NCI-H526 (cell line): ENCODE measurements at places on chromosomes 1 and 21.

DNA sequence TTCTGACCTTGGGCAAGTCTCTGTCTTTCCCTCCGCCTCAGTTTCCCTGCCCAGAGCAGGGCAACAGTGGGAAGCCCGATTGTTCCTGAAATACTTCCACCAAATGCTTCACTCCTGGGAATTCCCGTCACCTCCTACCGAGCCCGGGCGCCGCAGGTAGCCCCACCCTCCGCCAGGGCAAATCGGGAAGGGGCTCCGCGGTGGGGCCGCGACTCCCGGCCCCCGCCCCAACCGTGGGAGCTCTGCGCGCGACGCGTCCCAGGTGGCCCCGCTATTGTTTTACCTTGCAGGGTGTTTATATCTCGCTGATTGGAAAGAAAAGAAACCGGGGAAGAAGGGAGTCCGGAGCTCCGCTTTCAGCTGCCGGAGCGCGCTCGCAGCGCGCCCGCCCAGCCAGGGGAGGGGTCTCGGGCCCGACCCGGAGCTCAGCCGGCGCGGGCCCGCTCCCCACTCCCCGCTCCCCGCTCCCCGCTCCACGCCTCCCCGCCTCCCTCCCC is 407 bp downstream of the IGSF3 start:
- peak; percentile 79 for DNase-seq

DNA sequence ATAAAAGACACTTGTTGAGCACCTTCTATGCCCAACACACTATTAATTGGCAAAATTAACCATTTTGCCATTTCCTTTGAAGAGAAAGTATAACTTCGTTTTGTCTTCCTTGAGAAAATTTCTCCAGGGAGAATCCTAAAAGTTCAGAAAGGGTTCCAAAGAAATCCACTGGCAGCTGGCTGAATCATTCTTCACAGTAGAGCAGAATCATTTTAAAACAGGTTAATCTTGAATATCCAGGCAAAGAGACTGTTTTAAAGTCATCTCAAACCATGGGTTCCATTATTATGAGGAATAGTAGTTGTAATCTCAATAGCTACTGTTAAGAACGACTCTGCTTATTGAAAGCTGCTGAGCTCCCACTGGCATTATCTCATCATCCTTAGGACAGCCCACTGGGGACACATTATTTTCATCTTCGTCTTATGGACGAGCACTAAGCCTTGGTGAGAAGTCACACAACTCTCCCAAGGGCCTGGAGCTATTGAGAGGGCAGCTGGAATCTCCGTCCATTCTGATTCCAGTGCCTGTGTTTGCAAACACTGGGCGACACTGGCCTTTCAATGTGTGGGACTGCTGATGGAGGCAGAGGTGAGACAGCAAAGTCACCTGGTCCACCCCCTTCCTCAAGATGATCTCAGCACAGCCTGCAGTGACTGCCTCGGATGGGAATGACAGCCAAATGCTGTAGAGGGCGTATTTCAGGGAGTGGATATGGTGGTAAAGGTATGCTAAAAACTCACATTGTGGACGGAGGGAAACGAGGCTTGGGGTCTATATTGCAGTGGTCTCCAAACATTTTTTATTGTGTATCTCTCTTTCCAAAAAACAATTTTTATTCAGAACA is 15.3 kb upstream of the PGBD5 start:
- DNase-seq: no peak

- no peak for DNase-seq
These were observed 407.1 kb downstream of the LMO4 start for GRCh38 chr1:87735750-87736149.

GRCh38 chr1:230804396-230804795 is 57.2 kb downstream of the CAPN9 start:
- DNase-seq: no peak

DNA sequence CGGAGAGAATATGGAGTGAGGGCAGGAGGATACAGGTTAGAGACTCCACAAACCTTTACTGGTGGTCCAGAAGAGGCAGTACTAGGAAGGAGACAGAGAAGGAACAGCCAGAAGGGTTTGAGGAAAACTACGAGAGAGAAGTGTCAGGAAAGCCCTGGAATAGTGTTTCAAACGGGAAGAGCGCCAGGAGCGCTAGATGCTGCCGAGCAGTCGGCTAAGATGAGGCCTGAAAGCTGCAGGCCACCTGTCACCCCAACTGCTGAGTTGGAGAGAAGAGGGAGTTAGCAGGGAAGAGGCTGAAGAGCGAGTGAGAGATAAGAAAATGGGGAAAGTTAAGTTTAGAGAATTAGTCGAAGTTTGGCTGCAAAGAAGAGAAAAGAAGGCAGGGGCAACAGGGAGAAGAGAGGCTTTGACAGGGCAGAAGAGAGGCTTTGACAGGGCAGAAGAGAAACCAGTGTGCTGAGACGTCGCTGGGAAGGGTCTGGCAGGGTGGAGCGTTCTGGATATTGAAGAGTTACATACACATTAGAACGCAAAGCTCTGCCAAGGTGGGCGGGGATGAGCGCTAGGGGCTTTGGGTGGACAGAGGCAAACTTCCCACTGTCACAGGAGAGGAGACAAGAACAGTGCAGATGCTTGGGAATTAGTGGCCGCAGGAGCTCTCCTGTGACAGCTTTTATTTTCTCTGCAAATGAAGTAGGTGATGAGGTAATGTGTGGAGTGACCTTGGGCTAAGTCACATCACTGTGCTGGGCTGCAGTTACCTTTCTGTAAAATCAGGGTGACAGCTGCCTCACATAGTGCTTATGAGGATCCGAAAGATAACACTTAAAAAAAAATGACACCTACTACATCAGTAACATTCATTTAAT is 31.2 kb downstream of the PCSK9 start:
- DNase-seq: no peak

GRCh38 chr1:110051262-110051648 is 16.8 kb downstream of the STRIP1 start:
- DNase-seq: no peak

DNA sequence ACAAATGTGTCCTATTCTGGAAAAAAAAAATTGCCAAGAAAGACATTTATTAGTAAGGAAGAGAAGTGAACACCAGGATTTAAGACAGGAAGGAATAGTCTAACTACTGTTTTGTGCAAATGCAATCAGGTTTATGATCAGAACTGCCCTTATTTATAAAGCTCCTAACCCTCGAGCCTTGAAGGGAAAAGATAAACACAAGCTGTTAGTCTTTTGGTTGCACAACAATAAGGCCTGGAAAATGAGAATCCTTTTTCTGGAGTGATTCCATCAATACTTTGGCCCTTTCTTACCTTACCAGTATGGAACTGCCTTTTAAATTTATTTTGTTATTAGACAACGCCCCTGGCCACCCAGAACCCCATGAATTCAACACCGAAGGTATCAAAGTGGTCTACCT is 52.9 kb downstream of the SNRPE start:
- no peak for DNase-seq

DNA sequence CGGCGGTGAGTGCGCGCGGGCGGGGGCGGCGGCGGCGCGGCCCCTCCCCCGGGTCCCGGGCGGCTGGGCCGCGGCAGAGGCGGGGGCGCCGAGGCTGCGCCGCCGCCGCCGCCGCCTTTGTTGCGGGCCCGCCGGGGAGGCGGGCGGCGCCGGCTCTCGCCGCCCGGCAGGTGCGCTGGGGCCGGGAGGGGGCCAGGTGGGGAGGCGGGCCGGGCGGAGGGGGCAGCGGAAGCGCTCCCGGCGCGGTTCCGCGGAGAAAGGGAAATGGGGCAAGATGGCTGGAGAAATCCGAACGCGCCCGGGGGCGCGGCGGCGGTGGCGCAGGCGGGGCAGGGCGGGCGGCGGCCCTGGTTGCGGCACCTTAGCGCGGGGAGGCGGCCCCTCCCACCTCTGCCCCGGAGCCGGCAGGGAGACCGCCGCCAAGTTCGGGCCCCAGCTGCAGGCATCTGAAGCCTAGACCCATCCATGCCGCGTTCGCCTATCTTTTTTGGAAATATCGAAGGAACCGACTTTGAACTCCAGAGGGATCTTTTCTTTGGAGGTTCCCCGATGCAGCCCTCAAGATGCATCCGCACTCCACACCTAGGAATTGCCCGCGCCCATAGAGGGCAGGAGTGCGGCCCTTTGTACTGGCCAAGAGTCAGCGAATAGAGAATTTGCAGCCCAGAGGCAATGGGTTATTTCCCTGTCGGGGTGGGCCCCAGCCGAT is 479 bp downstream of the POGK start:
- DNase-seq: peak; percentile 92

DNA sequence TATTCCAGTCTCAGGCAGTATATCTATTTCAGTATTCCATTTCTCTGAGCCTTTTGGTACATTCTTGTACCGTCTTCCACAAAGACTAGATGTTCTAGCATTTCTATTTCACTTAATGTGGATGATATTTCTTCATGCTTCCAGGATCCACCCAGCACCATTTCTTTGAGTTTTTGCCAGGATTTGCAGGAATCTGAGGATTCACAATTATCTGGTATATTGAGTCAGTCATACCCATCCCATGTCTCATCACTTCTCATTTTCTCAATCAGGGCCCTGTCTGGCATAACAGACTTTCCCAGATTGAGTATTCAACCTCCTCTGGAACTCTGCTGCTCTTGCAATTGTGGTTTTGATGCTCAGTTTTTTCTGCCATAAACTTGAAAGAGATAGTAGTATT is 20.9 kb upstream of the COL11A1 start:
- no peak for DNase-seq

DNA sequence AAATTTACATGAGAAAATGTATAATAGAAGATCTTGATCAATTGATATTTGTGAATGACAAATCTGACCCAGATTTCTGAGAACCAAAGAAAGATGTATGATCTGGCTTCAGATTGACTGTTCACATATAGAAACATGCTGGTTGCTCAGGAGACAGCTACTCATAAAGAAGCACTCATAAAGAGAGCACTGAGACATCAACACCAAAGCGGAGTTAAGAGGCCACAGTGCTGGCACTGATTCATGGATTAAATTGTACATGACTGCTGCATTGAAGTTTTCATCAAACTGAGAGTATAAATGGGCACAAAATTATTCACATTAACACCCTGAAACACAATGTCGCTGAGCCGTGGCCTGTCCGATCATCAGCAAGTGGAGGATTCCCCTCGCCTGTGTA is 46.2 kb downstream of the SH3GLB1 start:
- DNase-seq: no peak

GRCh38 chr1:101769520-101769919 is 227.2 kb downstream of the OLFM3 start:
- peak; percentile 55 for DNase-seq

- peak; percentile 95 for DNase-seq
These were observed 1.6 kb downstream of the ERVH48-1 start for GRCh38 chr21:42923553-42924432.

- DNase-seq: no peak
These were observed 10.4 kb upstream of the CHIA start for GRCh38 chr1:111280267-111280666.

- DNase-seq: no peak
These were observed at the start of gene OR10K2 for GRCh38 chr1:158426137-158426536. TSS of gene OR10K2 (minus strand) at chr1:158426237. CDS start at chr1:158420866, 5,371 bp downstream.

DNA sequence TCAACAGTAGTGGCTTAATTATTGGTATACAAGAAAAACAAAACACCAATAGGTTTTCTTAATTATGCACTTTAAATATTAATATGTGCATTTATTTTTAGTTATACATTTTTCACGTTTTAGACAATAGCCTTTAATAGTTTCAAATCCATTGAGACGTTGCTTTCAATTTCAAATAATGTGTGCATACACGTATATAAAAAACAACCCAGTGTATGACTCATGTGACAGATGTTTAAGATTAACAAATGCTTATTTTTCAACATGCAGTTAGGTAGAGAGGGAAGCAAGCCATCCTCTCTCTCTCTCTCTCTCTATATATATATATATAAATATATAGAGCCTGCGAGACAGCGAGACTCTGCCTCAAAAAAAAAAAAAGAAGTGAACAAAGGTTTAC is 24.3 kb downstream of the EYA3 start:
- DNase-seq: no peak

DNA sequence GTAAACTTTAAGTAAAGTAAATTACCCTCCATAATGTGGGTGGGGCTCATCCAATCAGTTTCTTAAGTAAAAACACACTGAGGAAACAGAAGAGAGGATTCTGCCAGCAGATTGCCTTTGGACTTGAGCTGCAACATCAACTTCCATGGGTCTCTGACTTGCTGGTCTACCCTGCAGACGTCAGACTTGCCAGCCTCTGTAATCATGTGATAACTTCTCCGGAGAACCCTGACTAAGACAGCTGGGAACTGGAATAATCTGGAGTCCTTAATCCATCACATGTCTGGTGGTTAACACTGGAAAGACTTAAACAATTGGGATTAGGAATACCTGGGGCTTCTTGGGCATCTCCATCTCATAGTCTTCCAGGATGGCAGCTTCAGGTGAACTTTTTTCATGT is 13.2 kb upstream of the CEP350 start:
- no peak for DNase-seq

DNA sequence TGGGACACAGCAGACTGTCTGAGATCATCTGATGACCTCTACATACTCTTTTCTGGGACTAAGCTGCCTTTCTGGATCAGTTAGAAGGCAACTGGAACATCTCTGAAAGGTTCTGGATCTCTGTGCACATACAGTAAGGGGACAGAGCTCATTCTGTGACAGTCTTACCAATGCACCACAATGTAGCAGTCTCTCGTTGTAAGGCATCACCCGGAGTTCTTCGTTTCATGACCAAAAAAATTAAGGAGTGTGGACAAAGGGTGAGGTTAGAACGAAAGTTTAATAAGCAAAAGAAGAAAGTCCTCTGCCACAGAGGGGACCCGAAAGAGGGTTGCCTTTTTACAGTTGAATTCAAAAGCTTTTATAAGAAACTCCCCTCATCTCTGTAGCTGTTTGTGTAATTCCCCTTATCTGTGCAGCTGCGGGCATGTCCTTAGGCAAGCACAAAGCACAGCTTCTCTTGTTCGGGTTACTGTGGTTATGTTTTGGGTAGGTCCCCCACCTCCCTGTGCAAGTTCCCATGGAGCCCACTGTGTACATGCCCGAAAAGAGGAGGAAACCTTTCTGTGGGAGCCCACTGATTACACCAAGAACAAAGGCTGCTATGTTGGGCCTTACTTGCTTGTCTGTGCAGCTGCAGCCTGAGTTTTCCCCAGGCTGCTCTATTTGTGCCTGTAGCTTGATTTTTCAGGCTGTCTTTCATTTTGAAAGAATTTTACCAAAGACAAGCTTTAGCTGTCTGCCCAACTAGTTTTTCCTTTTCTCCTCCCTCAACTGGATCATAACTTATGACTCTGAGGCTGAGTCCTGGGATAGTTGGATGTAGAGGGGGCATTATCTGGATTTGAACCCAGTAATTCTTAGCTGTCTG is 53.1 kb upstream of the CACNA1E start:
- DNase-seq: no peak

DNA sequence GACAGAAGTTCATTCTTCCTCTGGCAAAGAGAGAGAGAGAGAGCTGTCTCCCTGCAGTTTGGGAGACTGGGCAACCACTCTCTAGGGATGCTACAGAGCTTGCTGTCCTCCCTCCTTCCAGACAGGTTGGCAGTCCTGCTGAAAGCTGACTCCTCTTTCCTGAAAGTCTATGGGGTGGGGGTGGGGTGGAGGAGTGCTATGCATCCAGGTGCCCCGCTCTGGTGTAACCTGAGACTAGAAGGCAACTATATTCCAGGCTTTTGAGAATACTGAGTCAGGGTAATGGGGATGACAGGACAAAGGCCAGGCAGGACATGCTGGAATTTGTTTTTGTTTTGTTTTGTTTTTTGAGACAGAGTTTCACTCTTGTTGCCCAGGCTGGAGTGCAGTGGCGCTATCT is 55.4 kb downstream of the OPTC start:
- DNase-seq: peak; percentile 15
